Osteocyte (in vitro differentiated cells): ENCODE measurements at places on chromosomes 3 and 15. TPM values are rescaled to one million over a fixed set of nuclear protein-coding genes. Genes with fewer than 3 reads are reported as not detected.
A peak's percentile ranks its signal among the peaks of the same experiment; 100 is the strongest.

DNA sequence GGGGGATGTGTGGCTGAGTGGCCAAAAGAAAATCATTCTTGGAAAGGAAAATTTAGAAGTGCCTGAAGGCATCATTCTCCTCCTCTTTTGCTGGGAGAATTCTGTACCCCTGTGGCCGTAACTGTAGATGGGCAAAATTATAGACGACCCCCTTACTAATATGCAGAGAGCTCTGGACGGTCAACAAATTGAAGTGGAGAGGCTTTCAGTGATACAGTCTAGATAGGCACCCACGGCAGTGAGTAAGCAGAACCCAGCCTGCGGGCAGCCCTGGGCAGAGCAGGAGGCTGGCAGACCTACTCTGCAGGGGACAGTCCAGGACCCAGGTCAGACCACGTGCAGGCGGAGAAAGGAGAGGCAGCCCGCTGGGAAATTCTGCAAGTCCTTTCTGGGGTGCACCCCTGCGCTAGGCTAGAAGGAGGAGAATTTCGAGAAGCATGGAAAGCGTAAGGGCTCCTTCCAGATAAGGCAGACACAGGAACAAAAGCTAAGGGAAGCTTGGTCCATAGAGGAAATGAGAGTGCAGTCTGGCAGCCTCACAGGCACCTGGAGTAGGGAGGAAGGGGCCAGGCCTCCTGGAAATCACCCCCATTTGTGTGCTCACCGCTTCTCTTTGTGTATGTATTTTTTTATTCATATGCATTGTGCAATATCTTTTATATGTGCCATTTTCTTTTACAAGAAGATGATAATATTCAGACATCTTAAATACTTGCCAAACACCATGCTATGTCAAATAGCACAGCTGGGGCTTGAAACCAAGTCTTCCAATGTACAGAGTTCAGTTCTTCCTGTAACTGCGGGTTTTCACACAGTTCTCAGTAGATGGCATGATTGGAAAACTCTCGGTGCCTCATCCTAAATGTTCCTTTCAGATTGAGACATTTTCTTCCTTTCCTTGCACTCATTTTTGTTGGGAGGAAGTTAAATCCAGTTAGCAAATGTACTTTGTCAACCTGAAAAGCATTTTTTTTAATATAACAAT, 40.2 kb downstream of the LRRK1 start:
- H3K36me3 ChIP-seq = no peaks in the 10 kb centered on the region
- H3K4me3 ChIP-seq = no peak overlapping the region
- no peak for DNase-seq
- peaks cover 14% of the 10 kb centered on the region for H3K4me1 ChIP-seq
- no peaks in the 10 kb centered on the region for H3K27me3 ChIP-seq
- H3K27ac ChIP-seq = peak overlapping the region; percentile 70

DNA sequence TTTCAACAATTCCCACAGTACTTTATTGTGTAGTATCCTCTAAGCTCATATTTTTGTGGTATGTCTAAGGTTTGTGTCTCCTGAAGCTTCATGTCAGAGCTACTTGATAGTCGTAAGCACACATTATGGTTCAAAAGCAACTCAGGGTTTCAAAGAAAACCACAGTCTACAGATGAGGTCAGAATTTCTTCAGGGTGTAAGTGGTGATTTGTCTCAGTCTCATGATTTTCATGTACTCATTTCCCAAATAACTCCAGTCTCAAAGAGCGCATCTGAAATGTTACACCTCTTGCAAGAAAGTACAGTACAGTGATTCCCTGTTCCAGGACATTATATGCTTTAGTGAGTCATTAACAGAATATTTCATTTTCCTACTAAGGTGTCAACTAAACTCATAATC, 47.5 kb upstream of the SSR3 start:
- DNase-seq = no peak
- H3K4me1 ChIP-seq = peaks cover 27% of the 10 kb centered on the region
- H3K4me3 ChIP-seq = no peak overlapping the region
- H3K27me3 ChIP-seq = no peaks in the 10 kb centered on the region
- no peaks in the 10 kb centered on the region for H3K36me3 ChIP-seq

SEMA3B gene
- 5.5 and 8.1 TPM in 2 replicates for total RNA-seq

COX5A gene
- 152 and 154 TPM in 2 replicates for total RNA-seq

CNTN3 gene
- total RNA-seq = 0.29 and 0.35 TPM in 2 replicates

GPR149 gene
- not detected in 2 replicates for total RNA-seq

CNTN4 gene
- 48.3 and 51.4 TPM in 2 replicates for total RNA-seq

- H3K4me1 ChIP-seq = peaks cover 15% of the 10 kb centered on the region
- no peaks in the 10 kb centered on the region for H3K27me3 ChIP-seq
- H3K36me3 ChIP-seq = peaks cover 4% of the 10 kb centered on the region
- H3K4me3 ChIP-seq = no peak overlapping the region
These were observed 4.5 kb downstream of the QTRT2 start for GRCh38 chr3:114060906-114061655.

GRCh38 chr15:85745023-85745422, 49.7 kb downstream of the KLHL25 start:
- no peak overlapping the region for H3K27ac ChIP-seq
- DNase-seq = peak; percentile 44
- H3K36me3 ChIP-seq = peaks cover 55% of the 10 kb centered on the region
- H3K4me1 ChIP-seq = peaks cover 29% of the 10 kb centered on the region
- no peaks in the 10 kb centered on the region for H3K27me3 ChIP-seq
- H3K4me3 ChIP-seq = no peak overlapping the region

PLA2G4E gene
- not detected in 2 replicates for total RNA-seq

DNA sequence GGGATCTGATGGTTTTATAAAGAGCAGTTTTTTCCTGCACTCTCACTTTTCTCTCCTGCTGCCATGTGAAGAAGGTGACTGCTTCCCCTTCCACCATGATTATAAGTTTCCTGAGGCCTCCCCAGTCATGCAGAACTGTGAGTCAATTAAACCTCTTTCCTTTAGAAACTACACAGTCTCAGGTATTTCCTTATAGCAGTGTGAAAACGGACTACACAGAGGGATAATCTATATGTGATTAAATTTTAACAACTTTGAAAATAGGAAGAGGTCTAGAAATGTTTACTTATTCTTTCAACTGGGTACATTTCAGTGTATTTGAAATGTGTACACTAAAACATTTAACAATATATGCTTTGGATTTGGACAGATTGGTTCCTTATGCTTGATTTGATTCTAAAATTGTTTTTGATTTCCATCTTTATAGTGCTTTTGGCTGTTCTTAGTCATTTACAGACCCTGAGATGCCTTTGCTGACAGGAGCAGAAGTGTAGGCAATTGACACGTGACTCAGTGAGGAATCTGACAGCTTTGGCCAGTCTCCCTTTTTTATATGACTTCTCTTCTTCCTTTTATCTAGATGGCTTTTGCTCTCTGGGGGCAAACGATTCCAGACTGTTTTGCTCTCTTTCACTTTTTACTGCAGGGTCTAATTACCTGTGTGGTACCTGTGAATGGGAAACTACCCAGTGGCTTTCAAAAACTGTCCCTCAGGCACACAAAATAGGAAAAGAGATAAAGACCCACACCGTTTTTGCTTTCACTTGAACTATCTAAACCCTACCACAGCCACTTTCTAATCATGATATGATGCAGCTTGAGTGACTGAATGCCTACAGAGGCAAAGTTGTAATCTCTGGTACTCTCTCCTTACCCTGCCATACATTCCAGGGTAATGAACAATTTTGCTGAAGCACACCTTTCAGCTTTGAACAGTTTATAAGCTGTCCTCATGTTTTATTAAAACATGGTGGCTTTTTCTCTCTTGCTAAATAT, 422.6 kb downstream of the ROBO1 start:
- no peaks in the 10 kb centered on the region for H3K27me3 ChIP-seq
- no peak overlapping the region for H3K27ac ChIP-seq
- H3K4me1 ChIP-seq = no peaks in the 10 kb centered on the region
- no peak for DNase-seq
- no peak overlapping the region for H3K4me3 ChIP-seq
- H3K36me3 ChIP-seq = no peaks in the 10 kb centered on the region

CRYGS gene
- 3.9 and 4.9 TPM in 2 replicates for total RNA-seq

- peaks cover 61% of the 10 kb centered on the region for H3K27me3 ChIP-seq
- no peak for DNase-seq
- peaks cover 7% of the 10 kb centered on the region for H3K4me1 ChIP-seq
- no peak overlapping the region for H3K27ac ChIP-seq
- H3K4me3 ChIP-seq = no peak overlapping the region
These were observed 10.6 kb upstream of the SOX2 start for GRCh38 chr3:181701096-181701495.

HES1 gene
- total RNA-seq = 41.0 and 51.6 TPM in 2 replicates

HYAL1 gene
- 0.60 and 0.83 TPM in 2 replicates for total RNA-seq

DNAJC19 gene
- 37.6 and 38.1 TPM in 2 replicates for total RNA-seq

- peaks cover 24% of the 10 kb centered on the region for H3K36me3 ChIP-seq
These were observed 68.5 kb upstream of the SLC2A2 start for GRCh38 chr3:171095063-171095462.

DNA sequence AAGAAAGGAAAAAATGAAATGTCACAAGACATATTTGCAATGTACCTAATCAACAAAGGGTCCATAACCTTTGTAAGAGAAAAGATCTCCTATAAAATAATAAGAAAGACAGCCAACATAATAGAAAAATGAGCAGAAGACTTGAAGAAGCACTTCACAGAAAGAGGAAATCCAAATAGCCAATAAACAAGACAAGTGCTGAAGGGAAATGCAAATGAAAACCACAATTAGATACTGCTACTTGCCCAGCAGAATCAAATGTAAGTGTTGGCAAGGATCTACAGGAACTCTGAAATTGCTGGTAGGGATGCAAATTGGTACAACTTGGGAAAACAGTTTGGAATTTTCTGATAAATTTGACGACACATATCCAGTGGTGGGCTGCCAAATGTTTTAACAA, 15.1 kb upstream of the TOPAZ1 start:
- H3K27ac ChIP-seq = no peak overlapping the region
- DNase-seq = no peak

- no peak overlapping the region for H3K27ac ChIP-seq
- peaks cover 2% of the 10 kb centered on the region for H3K4me1 ChIP-seq
These were observed 76.0 kb downstream of the GOLGA8G start for GRCh38 chr15:28456476-28457395.

DNA sequence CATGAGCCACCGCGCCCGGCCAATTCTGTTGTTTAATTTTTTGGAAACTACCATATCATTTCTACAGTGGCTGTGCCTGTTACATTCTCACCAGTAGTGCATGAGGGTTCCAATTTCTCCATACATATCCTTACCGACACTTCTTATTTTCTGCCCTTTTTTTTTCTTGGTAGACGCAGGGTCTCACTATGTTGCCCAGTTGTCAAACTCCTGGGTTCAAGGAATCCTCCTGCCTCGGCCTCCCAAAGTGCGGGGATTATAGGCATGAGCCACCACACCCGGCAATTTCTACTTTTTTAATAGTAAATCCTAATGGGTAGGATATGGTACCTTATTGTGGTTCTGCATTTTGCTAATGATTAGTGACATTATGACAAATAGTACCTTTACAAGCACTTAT, 9.6 kb downstream of the AMIGO3 start:
- peaks cover 3% of the 10 kb centered on the region for H3K36me3 ChIP-seq
- H3K27ac ChIP-seq = no peak overlapping the region
- H3K27me3 ChIP-seq = no peaks in the 10 kb centered on the region
- no peak for DNase-seq

CDHR4 gene
- not detected in 2 replicates for total RNA-seq

INAFM2 gene
- total RNA-seq = 69.0 and 70.3 TPM in 2 replicates

POLQ gene
- total RNA-seq = 1.2 TPM in 2 replicates

- H3K4me1 ChIP-seq = peaks cover 16% of the 10 kb centered on the region
- no peaks in the 10 kb centered on the region for H3K27me3 ChIP-seq
- H3K36me3 ChIP-seq = no peaks in the 10 kb centered on the region
- DNase-seq = no peak
These were observed 25.1 kb downstream of the SSUH2 start for GRCh38 chr3:8619548-8619947.

DNA sequence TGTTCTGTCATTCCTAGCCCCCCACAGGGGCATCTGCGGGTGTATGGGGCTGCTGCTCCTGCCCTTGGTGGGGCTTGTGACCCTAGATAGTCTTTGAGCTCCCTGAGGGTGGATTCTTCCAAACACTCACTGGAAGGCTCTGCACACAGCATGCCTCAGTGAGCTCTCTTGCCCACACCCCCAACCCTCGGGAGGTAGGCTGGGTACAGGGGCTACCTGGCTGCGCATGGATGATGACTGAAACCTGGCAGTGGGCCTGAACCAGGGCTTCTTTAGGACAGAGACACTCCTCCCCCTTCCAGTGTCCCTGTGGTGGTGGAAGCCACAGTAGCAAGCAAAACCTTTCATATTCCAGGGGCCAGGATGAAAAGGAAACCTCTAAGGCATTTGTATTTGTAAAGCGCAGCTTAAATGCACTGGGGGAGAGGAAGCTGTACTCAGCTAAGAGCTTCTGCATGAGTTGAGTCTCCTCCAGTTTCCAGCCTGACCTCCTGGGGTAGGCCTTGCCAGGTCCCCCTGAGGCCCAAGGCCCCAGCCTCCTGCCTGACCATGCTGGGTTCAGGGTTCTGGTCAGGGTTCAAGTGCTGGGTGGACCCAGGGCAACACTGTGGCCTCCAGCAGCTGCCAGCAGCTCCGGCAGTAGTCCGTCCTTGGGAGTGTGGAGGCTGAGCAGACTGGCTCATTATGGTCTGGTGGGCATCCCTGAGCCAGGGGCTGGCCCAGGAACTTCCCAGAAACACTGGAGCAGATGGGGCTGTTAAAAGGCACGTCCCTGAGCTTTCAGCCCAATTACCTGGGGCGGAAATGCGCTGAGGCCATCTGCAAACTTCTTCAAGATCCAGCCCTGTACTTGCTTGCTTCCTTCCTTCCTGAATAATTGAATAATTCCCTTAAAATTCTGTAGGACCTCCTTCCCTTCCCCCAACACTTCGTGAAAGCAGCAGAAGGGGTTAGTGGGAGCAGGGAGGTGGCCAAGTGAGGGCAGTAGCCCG, 89.7 kb downstream of the HMG20A start:
- no peaks in the 10 kb centered on the region for H3K27me3 ChIP-seq
- H3K4me3 ChIP-seq = no peak overlapping the region
- no peaks in the 10 kb centered on the region for H3K36me3 ChIP-seq
- DNase-seq = no peak
- peaks cover 45% of the 10 kb centered on the region for H3K4me1 ChIP-seq
- H3K27ac ChIP-seq = no peak overlapping the region

GRCh38 chr3:195035345-195036202, 235.4 kb downstream of the XXYLT1 start:
- H3K27ac ChIP-seq = no peak overlapping the region
- no peak for DNase-seq
- peaks cover 28% of the 10 kb centered on the region for H3K4me1 ChIP-seq
- H3K4me3 ChIP-seq = no peak overlapping the region
- no peaks in the 10 kb centered on the region for H3K36me3 ChIP-seq

GRCh38 chr3:160224256-160224655, 966 bp upstream of the C3orf80 start:
- peaks cover 1% of the 10 kb centered on the region for H3K36me3 ChIP-seq
- no peak for DNase-seq
- H3K27ac ChIP-seq = no peak overlapping the region
- peaks cover 11% of the 10 kb centered on the region for H3K4me1 ChIP-seq

- no peak for DNase-seq
- H3K4me3 ChIP-seq = no peak overlapping the region
- H3K4me1 ChIP-seq = peaks cover 9% of the 10 kb centered on the region
- H3K36me3 ChIP-seq = peaks cover 3% of the 10 kb centered on the region
- peaks cover 45% of the 10 kb centered on the region for H3K27me3 ChIP-seq
These were observed 297.6 kb downstream of the RPLP1 start for GRCh38 chr15:69750253-69750652.

CHRD gene
- total RNA-seq = 2.7 and 4.4 TPM in 2 replicates

ILDR1 gene
- not detected in 2 replicates for total RNA-seq

GRCh38 chr15:57533448-57533799, 58.3 kb upstream of the MYZAP start:
- H3K27me3 ChIP-seq = peaks cover 5% of the 10 kb centered on the region
- H3K4me3 ChIP-seq = no peak overlapping the region
- no peak for DNase-seq
- no peak overlapping the region for H3K27ac ChIP-seq
- H3K36me3 ChIP-seq = no peaks in the 10 kb centered on the region

POPDC2 gene
- total RNA-seq = 2.1 and 2.4 TPM in 2 replicates

COPS2 gene
- 68.2 and 69.1 TPM in 2 replicates for total RNA-seq

GHSR gene
- not detected in 2 replicates for total RNA-seq
